ENCODE measurements at places on chromosomes 2 and 18.
A peak's percentile ranks its signal among the peaks of the same experiment; 100 is the strongest.

DNA sequence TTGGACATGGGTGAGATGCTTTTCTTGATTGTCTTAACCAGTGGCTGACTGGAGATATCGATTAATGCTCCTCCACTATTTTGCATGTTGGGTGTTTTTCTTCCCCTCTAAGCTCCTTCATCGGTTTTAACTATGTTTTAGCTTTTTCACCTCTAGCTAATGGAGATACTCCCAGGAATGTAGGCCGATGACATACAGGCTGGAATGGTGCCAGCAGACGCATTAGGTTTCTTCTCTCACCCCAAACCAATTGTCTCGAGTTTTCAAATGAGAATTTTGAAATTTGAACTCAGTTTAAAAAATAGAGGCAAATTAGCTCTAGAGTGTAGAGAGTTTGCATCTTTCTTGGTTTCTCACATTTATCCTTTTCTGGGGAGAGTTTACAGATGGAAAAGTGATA is 247.6 kb downstream of the RPRM start:
- DNase-seq, result peak; percentile 10

- DNase-seq, result no peak
These were observed 1.4 kb upstream of the TGOLN2 start for GRCh38 chr2:85329181-85329651.

DNA sequence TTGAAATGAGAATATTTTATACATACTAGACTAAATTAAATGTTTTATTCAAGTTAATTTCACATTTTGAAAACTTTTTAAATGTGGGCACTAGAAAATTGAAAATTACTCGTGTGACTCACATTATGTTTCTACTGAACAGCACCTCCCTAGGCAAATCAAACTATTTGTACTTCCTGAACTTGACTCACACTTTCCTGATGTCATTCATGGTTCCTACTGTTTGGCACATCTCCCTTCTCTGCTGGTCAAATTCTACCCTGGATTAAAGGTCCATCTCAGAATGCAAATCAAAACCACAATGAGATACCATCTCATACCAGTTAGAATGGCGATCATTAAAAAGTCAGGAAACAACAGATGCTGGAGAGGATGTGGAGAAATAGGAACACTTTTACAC is 16.7 kb downstream of the LHCGR start:
- peak; percentile 39 for DNase-seq

GRCh38 chr2:177589186-177589585 is 196.6 kb downstream of the AGPS start:
- no peak for DNase-seq

DNA sequence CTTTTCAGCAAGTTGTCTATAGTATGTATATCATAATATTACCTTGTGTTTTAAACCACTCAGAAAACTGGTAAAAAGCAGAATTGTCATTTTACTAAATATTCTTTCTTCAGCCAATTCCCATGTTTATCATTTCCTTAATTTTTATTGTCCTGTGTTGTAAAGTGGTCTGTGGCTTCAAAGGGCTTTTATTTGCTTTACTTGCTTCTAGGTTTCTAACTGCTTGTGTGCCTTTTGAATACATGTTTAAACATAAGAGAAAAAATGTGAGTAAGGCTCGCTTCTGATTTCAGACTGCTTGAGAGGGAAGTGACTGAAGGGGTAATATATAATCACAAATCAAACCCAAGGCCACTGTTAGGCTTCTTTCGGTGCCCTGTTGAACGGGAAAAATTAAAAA is 407.5 kb upstream of the NRP2 start:
- no peak for DNase-seq

GRCh38 chr2:7523481-7524120 is 606.4 kb downstream of the RNF144A start:
- DNase-seq, result no peak

GRCh38 chr18:51943281-51943680 is 396.7 kb upstream of the DCC start:
- DNase-seq, result no peak

DNA sequence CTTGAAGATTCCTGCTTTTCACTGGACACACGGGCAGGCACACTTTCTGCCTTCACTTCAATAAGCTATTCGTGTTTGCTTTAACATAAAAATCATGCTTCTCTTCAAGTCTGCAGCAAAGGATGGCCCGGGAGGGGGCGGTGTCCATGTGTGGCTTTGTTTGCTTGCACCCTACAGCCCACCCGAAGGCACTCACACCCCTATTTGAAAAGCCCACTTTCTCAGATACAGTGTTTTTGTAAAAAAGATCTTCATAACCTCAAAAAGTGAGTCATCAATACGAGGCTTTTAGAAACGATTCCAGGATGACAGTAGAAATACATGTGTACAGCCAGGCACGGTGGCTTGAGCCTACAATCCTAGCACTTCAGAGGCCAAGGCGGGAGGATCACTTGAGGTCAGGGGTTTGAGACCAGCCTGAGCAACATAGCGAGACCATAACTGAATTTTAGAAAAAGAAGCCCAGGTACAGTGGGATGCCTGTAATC is 36.5 kb upstream of the HPCAL1 start:
- DNase-seq, result no peak

DNA sequence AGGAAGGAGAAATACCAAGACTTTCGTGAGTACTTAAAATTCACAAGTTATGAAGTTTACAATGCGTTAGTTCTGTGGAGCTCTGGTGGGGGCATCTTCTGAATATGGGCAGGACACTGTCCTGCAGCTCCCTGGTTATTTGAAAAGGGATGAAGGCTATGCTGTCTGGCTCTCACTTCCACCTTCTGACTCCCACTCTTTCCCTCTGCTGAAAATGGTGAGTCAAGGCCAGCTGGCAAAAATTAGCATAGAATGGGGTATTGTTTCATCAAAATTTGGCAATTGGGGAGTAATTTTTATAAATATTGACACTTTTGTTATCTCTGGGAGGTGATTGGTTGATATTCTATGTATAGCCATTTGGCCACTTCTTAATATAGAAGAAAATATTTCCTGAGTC is 177.4 kb downstream of the PARD3B start:
- DNase-seq, result no peak

DNA sequence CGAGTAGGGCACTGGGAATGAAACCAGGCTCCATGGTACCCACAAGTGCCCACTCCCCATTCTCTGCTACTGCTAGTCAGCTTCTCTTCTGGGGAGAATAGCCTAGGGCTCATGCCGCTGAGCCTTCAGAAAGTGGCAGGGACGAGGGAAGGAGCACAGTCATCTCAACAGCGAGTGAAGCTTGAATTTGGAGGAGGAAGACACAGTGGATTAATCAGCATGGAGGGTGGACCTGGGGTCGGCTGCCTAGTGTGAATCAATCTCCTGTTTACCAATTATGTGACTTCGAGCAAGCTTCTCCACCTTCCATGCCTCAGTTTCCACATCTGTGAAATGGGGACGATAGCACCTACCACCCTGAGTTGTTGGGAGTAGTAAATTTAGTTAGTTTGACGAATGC is 157.0 kb downstream of the SEPTIN10 start:
- no peak for DNase-seq

- peak; percentile 44 for DNase-seq
These were observed 47.8 kb upstream of the CAVIN2 start for GRCh38 chr2:191894681-191895147.

DNA sequence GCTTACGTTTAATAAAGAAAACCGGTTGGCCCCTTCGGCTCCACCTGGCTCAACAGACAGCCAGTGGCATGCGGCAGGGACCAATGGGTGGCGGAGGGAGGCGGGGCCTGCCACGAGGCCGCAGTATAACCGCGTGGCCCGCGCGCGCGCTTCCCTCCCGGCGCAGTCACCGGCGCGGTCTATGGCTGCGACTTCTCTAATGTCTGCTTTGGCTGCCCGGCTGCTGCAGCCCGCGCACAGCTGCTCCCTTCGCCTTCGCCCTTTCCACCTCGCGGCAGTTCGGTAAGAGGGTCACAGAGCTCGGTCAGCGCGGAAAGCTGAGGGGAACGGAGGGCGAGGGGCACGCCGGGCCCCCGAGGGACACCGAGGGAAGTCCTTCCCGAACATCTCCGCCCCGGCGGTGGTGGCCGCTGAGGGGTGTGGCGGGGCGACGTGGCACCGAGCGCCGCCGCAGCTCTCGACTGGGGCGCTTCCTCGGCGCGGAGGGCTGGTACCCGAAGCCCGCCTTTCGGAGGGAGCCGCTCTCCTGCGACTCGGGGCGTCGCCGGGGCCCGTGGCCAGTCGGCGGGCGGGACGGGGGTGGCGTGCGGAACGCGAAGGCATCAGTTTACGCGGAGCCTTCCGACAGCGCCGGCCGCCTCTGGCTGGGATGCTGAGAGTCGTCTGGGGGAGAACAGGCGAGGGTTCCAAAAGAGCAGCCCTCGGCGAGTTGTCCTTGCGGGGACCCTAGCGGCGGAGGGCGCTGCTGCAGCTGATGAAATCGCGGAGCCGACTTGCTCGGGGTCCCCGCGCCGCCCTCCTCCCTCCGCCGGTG is at the start of gene MTHFD2:
MTHFD2 (plus strand) TSS at position 155 of the 814 bp plus-strand sequence; CDS start at position 182, 27 bp downstream.
- peak; percentile 99 for DNase-seq

DNA sequence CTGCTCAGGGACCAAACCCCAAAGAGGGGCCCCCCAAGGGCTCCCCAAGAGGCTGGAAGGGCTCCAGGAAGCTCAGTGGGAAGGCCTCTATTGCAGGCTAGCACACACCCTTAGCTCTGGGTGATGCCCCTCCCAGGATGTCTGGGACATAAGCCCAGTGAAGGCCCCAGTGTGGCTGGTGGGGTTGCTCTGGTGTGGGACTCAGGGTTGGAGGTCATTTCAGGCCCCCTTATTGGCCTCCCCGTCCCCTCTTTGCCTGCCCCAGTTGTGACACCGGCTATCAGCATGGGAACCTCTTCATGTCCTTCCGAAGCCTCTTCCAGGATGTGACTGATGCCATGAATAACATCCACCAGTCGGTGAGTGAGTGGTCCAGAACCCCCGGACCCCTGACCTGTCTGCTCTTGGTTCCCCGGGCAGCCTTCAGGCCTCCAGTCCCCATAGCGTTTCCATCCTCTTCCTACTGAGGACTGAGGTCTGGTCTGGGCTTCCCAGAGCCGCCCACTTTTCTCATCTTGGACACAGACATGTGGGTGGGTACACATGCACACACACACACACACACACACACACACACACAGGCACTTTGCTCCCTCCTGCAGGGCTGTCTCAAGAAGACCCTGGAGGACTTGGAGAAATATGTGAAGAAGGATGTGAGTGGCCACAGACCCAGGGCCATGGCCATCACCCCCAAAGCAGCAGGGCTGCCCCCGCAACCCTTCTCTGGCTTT is 2.2 kb downstream of the NT5DC4 start:
- DNase-seq, result no peak

DNA sequence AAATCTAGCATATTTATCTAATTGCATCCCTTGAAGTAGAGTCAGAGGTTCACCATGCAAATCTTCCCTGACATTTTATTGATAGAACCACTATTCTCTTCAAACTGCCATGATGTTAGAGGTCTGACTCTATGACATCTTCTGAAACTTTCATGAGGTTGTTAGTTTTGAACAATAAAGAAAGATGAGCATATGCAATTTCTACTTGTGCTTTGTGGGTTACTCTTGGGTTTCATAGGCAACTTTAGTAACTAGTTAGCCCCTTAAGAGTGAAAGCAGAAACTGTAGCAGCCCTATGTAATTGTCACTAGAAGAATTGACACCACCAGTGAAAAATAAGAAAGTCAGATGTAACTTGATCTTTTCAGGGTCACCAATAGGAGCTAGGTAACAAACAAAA is 53.1 kb upstream of the ZEB2 start:
- no peak for DNase-seq

- no peak for DNase-seq
These were observed 339.4 kb downstream of the BCL11A start for GRCh38 chr2:60213865-60214625.

DNA sequence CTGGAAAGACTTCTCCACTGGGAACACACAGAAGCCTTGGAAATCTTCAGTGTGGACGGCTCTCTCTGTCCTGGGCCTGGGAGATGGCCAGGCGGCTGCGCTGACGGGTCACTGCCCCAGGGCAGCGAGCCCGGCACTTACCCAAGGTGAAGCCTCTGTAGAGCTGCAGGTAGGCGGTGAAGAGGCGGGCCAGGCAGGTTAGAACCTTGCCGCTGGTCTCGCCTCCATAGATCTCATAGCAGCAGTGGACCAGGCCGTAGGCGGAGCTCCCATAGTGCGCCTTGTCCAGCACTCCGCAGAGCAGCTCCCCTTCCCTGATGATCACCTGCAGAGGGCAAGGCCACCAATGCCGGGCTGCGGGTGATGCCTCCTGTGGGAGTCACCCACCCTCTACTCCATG is 53.0 kb downstream of the POLR1A start:
- no peak for DNase-seq

GRCh38 chr2:74232426-74232825 is 34.0 kb downstream of the MTHFD2 start:
- DNase-seq, result no peak

- DNase-seq, result no peak
These were observed 100.1 kb downstream of the LRP1B start for GRCh38 chr2:142030735-142031134.

GRCh38 chr2:70314640-70315039 is 12.8 kb upstream of the FAM136A start:
- DNase-seq, result no peak

DNA sequence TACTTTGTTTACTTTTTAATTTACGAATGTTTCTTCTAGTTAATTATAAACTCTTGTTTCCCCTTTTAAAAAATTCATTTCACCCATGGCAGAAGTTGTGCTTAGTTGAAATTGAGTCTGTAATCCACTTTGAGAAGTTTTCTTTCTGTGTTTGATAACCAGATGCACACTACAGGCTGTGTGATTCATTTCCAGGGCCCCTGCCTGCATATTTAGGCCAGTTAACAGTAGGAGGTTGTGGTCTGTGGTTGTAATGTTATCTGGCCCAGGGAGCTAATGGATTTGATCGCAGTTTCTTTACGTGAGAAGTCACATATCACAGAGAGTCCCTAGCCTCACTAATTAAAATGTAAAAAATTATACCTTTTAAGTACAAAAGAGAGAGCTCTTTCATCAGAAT is 3.3 kb downstream of the CDH7 start:
- DNase-seq, result peak; percentile 37

DNA sequence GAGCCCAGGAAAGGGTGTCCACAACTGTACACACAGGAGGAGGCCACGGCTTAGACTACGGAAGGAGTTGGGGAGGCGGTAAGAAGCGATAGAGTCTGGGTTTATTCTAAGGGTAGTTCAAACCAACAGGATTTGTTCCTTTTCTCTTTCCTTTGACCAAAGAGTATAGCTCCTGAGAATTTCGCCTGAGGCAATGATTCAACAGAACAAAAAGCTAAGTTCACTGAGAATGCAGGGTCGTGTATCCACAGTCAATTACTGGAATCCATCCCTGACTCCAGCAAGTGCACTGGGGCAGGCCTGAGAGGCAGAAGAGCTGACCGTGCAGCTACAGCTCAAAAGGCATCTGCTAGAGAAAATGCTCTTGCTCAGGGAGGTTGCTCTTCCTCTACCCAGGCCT is 140.9 kb downstream of the TFCP2L1 start:
- no peak for DNase-seq

GRCh38 chr18:65620076-65620696 is 130.6 kb upstream of the CDH7 start:
- DNase-seq, result no peak
